Central memory CD4-positive, alpha-beta T cell (primary cell): ENCODE measurements at places on chromosomes 16 and 17.

DNA sequence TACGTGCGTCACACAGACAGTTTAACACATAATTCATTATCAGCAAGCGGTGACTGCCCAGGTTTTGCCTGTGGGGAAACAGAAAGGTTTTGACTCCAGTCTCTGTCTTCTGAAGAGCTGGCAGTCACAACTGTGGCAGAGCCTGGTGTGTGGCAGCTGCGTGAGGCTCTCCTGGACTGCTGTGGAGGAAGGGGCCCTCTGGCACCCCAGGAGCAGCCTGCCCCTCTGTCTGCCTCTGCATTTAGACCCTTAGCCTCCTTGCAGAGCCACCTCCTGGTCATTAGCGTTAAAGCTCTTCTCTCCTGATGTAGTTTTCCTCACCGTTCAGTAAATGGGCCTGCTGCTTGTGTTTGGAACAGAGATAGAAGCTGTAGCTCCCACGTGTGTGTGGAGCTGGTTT is 10.9 kb downstream of the RAB40C start:
- DNase-seq, result no peak

DNA sequence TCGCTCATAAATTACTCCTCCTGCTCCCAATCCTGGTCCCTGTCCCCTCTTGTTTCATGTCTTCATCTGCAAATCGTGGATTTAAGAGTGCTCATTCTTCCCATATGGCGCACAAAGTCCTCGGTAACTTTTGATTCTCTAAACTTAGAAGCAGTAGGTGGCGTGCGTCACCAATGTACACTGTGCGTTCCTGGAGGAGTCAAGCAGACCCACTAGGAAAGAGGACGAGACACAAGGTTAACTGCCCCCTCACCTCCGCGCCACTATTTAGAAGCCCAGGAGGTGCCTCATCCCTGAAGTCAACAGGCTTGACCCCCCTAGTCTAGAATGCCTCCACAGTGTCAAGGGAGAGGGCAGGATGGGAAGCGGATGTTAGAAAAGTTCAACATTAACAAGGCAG is 2.9 kb downstream of the SLC13A5 start:
- no peak for DNase-seq

- no peak for DNase-seq
Measured at GRCh38 chr17:550041-550398, 164.6 kb downstream of the VPS53 start.

GRCh38 chr16:55911616-55912015 is 36.4 kb upstream of the CES5A start:
- DNase-seq, result no peak

DNA sequence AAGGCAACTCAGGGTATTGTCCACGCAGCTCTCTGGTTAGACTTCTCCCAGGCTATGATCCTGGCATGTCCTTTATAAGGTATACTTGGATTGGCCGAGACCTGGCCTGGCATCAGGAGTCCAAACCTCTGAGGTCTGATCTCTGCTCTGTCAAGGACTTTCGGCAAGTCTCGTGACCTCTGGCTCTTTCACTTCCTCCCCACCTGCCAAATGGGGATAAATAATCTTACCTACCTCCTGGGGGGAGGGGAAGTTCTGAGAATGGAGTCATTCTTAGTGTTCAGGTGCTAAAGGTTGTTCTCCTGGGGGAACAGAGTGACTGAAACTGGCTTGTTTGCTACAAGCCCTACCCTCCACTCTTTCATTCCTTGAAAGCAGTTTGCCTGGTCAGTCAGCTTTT is 7.6 kb downstream of the ATXN1L start:
- DNase-seq, result no peak

DNA sequence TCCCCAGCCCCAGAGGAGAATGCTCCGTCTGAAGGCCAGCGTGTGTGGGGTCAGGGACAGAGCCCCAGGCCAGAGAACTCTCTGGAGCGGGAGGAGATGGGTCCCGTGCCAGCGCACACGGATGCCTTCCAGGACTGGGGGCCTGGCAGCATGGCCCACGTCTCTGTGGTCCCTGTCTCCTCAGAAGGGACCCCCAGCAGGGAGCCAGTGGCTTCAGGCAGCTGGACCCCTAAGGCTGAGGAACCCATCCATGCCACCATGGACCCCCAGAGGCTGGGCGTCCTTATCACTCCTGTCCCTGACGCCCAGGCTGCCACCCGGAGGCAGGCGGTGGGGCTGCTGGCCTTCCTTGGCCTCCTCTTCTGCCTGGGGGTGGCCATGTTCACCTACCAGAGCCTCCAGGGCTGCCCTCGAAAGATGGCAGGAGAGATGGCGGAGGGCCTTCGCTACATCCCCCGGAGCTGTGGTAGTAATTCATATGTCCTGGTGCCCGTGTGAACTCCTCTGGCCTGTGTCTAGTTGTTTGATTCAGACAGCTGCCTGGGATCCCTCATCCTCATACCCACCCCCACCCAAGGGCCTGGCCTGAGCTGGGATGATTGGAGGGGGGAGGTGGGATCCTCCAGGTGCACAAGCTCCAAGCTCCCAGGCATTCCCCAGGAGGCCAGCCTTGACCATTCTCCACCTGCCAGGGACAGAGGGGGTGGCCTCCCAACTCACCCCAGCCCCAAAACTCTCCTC is 10.4 kb downstream of the CX3CL1 start:
- no peak for DNase-seq
